ENCODE measurements at places on chromosomes 12 and 14.

- DNase-seq, result no peak
Observed at GRCh38 chr14:49769171-49769570, 1.2 kb downstream of the KLHDC2 start.

DNA sequence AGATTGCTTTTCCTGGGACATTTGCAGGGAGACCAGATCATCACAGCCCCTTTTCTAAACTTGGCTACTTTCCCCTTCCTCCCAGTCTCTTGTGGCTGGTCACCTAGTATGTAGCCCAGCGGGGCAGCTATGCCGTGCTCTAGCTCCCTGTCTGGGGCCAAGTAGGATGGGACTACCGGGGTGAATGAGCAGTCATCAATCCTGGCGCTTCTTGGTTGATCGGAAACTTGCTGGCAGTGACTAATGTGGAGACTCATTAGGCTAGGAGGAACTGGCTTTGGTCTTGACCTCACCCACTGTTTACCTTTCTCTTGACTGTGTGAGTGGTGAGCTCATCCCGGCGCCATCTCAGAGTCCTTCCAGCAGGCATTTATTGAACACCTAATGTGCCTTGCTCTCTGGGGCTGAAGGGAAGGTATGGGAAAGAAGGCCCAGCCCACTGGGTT lies 15.9 kb downstream of the PLEKHG3 start:
- DNase-seq, result no peak

DNA sequence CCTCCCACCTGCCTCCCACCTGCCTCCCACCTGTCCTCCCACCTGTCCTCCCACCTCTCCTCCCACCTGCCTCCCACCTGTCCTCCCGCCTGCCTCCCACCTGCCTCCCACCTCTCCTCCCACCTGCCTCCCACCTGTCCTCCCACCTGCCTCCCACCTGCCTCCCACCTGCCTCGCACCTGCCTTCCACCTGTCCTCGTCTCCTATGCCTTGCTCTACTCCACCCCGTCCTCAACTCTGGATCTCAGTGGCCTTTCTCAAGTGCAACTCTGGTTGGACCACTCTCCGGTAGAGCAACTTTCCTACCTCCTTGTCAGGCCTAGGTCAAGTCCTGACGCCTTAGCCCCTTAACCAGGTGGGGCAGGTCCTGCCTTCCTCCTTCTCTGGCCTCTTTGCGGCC lies 29.3 kb upstream of the PEX5 start:
- no peak for DNase-seq

GRCh38 chr12:93759512-93760081 lies 82.4 kb downstream of the CRADD start:
- DNase-seq, result no peak

GRCh38 chr12:6869049-6870021 lies 2.0 kb downstream of the TPI1 start:
- peak; percentile 86 for DNase-seq

DNA sequence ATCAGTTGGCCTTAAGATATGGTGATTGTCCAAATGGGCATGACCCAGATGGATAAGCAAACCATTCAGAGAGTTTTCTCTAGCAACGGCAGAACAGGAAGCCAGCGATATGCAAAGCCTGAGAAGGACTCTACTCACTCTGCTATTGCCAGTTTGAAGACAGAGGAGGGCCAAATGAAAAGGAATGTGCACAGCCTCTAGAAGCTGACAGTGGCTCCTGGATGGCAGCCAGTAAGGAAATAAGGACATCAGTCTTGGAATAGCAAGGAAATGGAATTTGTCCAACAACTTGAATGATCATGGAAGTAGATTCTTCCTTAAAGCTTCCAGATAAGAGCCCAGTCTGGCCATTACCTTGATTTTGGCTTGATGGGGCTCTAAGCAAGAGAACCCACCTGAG lies 60.0 kb downstream of the TMTC2 start:
- no peak for DNase-seq

DNA sequence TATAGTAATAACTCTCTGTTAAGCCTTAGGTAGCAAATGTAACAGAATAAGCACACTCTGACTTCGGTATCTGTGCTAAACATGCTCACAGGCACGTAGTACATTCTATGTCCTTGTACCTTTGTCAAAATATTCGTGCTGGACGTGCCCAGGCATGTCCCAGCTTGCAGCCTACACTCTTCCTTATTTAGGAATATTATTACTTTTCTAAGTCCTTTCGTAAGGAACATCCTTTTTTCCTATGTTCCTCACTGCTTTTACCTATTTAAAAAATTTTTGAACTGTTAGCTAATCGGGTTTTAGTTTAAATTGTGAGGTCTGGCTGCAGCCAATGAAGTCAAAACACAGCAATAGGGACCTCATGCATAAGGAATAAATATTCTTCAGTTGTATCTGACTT lies 24.1 kb upstream of the UBC start:
- no peak for DNase-seq

- no peak for DNase-seq
Observed at GRCh38 chr14:32707742-32708500, 230.8 kb upstream of the NPAS3 start.

DNA sequence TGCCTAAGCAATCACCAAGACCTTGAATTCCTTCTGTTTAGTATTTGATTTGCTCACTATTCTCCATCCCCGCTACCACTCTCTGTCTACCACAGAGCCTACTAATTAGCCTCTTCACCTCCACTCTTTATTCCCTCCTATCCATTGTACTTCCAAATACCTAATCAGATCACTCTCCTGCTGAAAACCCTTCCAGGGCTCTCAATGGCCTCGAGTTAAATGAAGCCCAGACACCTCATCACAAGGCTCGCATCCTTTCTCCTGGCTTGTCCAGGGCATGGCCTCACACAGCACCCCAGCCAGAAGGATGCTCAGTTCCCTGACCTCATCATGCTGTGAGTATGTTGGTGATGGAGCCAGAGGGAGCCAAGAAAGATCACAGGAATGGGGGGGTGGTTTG lies 71.4 kb upstream of the PRMT8 start:
- no peak for DNase-seq

- no peak for DNase-seq
Observed at GRCh38 chr12:3550839-3551238, 59.8 kb downstream of the PRMT8 start.

DNA sequence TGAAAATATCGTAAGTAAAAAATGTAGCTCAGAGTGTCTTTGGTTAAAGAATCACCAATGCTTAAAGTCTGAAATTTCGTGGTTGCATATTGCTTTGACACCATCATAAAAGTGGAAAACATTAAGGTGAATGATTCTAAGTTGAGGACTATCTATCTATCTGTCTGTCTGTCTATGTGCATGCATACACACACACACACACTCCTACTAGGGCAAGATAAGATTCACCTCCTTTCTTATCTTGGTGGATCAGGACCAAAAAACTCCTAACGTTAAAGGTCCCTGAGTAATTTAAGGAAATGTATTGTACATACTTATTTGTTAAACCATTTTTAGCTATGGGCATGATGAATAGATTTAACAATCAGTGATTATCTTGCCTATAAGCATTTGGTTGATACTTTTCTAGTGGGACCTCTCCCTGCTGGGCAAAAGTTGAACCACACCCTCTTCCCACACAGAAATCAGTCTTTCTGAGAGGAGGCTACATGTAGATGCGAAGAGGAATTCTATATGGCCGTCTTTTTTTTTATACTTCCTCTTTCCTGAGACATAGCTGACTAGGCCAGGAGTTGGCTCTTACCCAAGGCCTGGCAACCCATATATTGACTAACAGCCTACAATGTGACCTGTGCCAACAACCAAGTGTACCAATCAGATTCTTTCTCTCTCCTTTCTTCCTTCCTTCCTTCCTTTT lies 19.3 kb upstream of the LLPH start:
- no peak for DNase-seq

GRCh38 chr14:70538087-70538486 lies 3.3 kb upstream of the ADAM20 start:
- no peak for DNase-seq

GRCh38 chr14:51602310-51602709 lies 49.4 kb upstream of the FRMD6 start:
- no peak for DNase-seq

- DNase-seq, result no peak
Observed at GRCh38 chr12:33813536-33813935, 208.8 kb upstream of the ALG10 start.

DNA sequence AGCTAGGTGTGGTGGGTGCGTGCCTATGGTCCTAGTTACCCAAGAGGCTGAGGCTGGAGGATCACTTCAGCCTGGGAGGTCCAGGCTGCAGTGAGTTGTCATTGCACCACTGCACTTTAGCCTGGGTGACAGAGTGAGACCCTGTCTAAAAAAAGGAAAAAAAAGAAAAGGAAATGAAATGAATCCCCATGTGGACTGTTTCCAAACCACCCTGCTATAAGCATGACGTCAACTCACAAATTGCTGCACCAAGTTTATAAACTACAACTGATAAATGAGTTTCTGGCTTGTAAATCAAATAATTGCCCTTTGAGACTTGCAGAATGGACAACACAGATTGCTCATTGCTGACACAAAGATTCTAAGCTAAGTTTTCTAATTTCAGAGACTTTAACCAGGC lies 51.0 kb upstream of the STK38L start:
- DNase-seq, result no peak

DNA sequence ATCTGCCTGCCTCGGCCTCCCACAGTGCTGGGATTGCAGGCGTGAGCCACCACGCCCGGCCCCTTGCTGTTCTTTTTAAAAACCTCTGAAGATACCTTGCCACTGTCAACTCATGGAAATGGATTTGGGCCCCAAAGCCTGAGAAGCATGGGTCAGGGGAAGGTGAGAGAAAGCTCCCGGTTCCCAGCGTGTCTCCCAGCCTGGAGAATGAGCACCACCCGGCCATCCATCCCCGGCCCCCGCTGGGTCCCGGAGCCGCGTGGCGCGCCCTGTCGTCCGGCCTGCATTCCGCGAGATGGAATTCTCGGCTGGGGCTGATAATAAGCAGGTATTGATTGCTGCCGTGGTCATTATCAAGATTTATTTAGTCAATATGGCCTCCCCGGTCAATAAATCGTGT lies 126.5 kb upstream of the MYL2 start:
- DNase-seq, result no peak

GRCh38 chr14:89243741-89244140 lies 173.3 kb downstream of the FOXN3 start:
- no peak for DNase-seq

- no peak for DNase-seq
Observed at GRCh38 chr14:101729382-101729781, 32.1 kb upstream of the PPP2R5C start.

GRCh38 chr14:64807551-64807950 lies 72.2 kb downstream of the SPTB start:
- DNase-seq, result no peak

GRCh38 chr12:15154103-15154502 lies 67.1 kb downstream of the RERG start:
- DNase-seq, result no peak

GRCh38 chr12:82800185-82800584 lies 113.5 kb downstream of the TMTC2 start:
- no peak for DNase-seq

GRCh38 chr12:77239617-77240016 lies 174.2 kb upstream of the E2F7 start:
- no peak for DNase-seq

DNA sequence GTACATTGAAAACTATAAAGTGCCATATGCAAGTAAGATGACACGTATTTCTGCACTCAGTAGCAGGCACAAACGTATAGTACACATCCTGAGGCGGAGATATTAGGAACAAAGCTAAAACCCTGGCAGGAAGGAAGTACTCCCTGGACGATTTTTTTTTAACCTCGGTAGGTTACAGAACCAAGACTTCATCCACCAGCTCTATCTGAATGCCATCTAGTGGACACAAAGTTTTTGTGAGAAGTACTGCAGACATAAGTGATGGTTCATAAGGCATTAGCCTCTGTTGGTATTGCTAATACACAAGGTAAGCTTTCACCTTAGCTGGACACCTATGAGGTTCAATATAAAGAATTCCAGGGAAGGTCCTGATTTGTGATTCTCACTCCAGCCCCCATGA lies 83.0 kb upstream of the CCDC196 start:
- no peak for DNase-seq

GRCh38 chr12:6626654-6627283 lies 9.0 kb downstream of the LPAR5 start:
- no peak for DNase-seq

DNA sequence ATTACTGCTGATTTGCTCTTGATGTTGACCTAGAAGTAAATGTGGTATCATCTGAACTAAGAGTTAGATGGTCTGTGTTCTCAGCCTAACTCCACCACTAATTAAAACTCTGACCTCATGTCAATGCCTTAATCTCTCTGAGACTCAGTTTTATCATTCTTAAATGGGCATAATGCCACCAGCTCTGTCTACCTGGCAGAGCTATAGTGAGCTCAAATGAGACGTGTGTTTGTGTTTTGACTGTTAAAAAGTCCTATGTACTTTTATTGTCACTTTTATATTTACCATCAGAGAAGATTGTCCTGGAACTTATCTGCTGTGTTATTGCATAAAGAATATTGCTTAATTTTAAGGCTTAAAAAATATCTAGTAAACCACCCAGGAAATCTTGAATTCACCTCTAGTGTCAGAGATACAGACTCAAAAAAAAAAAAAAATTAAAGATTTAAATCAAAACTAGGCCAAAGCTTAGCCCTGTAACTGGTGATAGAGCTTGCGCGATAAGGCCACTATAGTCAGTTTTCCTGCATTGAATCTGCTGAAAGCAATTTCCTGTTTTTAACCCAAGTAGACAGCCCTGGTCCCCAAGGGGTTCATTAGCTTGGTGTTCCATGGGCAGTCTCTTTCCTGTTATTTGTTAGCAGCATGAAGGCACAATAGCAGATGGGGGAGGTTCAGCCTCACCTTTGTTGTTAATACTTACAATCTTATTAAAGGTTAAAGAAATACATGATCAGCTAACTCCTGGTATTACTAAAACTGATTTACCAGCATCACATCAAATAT lies 261.8 kb downstream of the ATP23 start:
- DNase-seq, result no peak

- DNase-seq, result no peak
Observed at GRCh38 chr14:104794099-104794498, 1.4 kb downstream of the AKT1 start.

DNA sequence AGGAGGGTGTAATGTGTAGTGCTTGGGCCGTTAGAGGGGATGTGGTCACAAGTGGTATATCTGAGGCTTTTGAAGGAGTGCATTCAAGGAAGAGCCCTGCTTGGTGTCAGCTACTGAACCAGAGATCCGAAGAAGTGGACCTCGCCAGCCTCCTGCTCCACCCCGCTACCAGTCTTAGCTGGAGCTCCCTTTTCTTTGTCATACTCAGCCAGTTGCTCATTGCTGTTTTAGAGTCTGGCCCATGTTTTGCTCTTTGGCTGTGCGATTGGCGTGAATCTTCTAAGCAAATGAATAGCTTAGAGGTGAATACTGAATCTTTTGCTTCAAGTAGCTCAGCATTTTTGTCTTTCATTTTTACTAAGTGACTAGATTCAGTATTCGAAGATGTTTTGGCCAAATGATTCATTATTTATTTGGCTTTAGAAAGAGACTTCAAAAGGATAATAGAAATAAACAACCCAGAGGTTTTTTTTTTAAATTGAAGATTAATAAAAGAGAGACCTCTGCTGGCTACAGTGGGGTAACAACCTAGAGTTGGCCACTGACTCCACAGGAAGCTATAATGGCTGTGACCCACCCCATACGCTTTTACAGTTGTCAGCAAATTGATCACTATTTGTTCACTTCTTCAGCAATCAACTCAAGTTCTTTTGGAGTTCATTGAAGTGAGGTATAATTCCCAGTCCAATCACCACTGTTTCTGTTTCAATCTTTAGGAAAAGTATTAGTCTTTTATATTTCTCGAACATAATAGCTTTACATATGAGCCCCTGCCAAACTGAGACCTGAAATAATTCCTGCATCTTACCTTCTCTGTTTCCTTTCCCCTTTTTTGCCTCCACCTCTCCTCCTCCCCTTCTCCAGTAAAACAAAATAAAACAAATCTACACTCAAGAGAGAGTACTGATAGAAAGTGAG lies 19.9 kb downstream of the CDKN1B start:
- no peak for DNase-seq

GRCh38 chr12:104063712-104064030 lies 660 bp upstream of the HCFC2 start:
- no peak for DNase-seq
